CD4-positive, alpha-beta T cell treated with Interleukin-2 at 100 ng/mL for 4 hours (primary cell): ENCODE measurements at places on chromosomes 13 and 19.

DNA sequence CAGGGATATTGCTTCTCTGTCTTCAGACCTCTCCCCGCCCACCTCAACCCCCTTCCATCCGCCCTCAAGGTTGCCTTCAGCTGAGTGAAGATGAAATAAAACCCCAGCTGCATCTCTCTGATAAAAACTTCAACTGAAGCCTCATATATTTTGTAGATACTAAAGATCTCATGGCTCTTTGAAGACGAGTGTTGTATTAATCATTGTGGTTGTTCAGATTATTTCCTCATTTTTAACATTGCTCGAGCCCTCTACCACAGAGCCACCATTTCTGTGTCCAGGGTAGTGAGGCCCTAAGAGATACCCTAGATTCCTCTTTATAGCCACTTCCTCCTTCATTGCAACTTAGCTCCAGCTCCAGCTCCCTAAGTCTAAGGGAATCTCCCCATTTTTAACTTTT lies 312.8 kb upstream of the ZNF507 start:
- no peak for DNase-seq

- no peak for DNase-seq
Observed at GRCh38 chr13:40509876-40510275, 156.6 kb downstream of the FOXO1 start.

- no peak for DNase-seq
Observed at GRCh38 chr19:40360708-40361241, 12.3 kb downstream of the PLD3 start.

DNA sequence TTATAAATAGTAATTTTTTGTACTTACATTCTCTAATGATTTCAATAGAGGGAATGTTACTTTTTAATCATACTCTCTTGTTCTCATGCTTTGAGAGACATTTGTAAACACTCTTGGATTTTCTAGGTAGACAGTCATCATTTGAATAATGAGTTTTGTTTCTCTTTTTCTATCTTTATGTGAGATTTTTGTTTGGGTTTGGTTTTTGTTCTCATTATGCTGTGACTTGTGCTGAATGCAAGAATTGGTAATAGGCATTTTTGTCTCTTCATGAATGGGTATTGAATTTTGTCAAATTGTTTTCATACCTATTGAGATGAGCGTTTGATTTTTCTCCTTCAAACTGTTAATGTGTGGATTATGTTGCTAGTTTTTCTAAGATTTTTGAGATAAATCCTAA lies 56.8 kb upstream of the GPR183 start:
- no peak for DNase-seq

DNA sequence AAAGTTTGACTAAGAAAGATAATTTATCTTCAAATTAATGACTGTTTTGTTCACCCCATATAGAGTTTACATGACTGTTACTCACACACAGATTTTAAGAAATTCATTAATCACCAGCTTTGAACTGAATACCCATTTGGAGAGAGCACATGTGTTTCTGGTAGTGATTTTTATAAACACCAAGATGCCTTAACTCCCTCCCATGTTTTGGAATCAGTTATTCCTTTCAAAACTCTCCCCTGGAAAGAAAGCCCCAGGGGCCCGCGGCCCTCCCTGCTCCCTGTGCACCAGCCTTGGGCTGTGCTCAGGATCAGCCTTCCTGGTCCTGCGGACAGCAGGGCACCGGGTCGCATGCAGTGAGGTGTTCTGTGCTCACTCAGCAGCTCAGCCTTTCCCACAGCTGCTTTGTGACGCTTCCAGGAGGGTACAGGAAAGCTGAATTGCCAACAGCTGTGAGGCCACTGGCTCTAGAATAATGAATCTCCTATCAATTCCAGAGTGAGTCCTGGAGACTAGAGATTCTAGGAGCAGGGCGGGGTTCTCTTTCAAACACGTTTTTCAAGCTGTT lies 483.2 kb downstream of the EFNB2 start:
- no peak for DNase-seq

DNA sequence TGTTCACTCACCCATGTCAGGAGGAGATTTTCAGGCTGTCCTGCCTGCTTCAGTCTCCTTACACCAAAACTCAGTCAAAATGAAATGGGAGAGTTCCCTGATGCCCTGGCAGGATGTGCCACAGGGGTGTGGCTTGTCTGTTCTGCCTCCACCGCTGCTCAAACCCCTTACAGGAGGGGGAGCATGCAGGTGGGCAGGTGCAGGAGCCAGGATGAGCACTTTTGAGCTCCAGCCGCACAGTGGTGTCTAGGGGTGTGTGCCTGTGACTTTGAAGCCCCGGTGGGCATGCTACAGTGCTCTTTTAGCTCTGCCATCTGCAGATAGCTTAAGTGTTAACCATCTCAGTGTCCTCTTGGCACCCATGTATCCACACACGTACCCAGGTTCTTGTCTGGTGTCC lies 71.9 kb upstream of the IPO5 start:
- no peak for DNase-seq

DNA sequence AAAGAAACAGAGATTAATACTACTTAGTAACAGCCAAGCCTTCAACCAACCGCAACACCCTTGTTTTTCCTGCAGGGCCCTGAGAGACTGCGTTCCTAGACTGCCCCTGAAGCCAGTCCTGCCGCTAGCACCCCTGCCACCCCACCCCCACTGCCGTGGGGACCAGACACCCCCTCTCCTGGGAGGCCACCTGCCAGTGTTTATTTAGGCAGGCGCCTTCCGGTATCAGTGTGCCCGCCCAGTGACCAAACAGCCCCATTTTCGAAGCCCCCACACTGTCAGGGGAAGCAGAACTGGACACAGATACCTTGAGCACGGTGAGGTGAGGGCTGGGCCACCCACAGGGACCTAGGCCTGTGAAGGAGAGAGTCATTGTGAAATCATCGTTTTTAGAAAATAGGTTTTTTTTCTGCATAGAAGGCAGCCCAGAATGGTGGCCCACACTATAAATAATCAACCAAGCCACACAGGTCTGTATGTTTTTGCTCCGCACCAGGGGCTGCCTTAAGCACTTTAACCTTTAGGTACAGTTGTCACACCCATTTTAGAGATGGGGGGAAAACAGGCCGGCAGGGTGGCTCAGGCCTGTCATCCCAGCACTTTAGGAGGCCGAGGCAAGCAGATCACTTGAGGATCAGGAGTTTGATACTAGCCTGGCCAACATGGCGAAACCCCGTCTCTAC lies 3.5 kb upstream of the TLE5 start:
- DNase-seq = no peak

DNA sequence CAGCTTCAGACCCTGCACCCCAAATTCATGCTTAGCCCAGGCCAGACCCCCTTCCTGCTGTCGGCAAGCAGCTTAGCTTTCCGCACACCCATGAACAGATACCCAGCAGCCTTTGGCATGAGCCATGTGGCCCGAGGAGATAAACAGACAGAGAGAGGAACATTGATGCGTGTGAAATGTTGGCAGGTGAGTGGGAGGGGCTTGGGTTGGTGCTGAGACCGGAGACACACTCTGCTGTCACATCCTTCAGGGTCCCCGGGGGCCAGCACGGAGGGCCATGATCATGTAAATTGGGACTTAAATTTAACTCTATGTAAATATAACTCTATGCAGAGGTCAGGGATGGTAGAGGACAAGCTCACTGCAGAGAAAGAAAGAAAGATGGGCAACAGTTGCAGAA lies 1.5 kb downstream of the CD22 start:
- DNase-seq = no peak

DNA sequence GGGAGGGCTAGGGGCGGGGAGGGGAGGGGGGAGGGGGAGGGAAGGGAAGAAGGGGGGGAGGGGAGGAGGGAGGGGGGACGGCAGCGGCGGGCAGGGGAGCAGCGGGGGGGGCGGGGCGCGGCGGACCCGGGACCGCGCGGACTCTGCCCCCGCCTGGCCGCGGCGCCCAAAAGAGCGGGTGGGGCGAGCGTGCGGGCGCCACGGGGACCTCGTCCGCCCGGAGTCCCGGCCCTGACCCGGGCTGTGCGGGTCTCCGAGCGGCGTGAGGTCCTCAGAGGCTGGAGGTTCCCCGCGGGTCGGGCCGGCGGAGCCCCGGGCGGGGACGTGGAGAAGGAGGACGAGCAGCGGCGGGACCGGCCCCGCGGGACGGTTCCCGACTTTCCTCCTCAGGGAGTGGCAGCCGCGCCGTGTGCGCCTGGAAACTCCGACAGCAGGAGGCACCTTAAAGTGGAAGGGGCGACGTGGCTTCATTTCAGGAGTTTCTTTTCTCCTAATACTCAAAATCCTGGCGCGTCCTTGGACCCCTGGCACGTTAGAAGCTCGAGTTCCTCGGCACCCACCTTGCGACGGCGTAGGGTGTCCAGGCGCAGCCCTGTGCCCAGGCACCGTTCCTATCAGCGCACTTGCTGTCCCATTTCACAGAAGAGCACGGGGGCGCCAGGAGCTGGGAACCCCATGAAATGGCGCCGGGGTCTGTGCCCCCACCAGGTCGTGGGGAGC lies 518 bp upstream of the PLPP2 start:
- DNase-seq = no peak

DNA sequence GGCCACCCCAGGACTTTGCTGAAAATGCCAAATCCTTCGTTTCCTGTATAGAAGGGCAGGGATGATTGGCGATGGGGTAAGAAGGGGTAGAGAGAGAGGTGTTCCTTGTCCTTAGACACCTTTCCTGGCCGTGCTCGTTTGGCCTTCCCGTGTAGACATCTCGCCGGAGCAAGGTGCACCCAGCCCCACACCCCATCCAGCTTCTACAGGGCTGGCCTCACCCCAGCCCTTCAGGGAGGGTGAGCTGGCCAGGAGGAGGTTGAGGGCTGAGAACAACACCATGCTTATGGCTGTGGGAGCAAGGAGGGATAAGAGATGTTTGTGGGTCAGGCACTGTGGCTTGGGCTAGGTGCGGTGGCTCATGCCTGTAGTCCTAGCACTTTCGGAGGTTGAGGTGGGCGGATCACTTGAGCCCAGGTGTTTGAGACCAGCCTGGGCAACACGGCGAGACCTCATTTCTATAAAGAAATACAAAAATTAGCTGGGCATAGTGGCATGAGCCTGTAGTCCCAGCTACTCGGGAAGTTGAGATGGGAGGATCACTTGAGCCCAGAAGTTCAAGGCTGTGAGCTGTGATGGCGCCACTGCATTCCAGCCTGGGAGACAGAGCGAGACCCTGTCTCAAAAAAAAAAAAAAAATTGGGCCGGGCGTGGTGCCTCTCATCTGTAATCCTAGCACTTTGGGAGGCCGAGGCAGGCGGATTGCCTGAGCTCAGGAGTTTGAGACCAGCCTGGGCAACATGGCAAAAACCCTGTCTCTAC lies 15.5 kb downstream of the SMARCA4 start:
- no peak for DNase-seq

DNA sequence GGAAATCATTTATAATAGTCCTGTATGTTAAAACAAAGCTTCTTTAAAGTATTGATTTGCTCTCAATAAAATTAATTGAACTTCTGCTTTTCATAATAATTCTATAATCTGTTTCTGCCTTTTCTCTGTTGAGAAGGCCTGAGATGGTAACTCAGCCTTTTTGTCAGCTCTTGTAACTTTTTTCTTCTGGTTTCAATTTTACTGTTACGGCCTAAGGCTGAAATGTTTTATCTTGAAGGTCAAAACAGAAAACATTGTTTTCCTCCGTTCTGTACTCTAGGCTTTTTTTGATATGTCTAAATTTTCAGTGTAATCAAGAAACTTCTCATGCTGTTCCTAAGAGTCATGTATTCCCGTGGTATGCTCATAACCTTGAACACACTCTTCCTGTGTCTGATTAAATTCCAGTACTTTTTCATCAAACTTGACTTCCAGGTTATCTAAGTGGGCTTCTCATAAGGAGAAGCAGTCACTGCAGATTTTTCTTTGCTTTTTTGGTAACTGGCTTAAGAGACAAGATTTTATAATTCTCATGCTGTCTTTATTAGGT lies 7.6 kb upstream of the NAXD start:
- DNase-seq = no peak

GRCh38 chr13:27455331-27455855 lies 5.0 kb upstream of the MTIF3 start:
- DNase-seq = no peak

DNA sequence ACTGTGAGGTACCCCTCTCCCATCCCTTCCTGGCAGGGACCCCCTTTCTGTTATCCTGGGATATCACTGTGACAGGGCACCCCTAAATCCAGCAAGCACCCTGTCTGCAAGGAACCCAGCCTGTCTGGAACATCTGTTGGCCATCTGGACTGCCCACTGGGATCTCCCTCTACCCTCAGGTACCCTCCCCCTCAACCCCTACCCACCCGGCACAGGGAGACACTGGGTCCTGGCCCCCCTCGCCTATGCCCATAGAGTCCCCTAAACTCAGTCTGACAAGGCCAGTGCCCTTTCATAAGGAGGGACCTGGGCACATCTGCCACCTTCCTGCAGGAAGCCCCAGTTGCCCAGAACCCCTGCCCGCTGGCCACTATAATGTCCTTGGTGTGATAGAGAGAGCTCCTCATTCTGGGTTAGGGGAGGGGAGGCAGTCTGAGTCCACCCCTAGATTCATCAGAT lies 2.8 kb upstream of the SLC27A5 start:
- DNase-seq = no peak

- no peak for DNase-seq
Observed at GRCh38 chr13:75391432-75392100, 90.4 kb downstream of the TBC1D4 start.

GRCh38 chr13:67416047-67416925 lies 186.2 kb upstream of the PCDH9 start:
- no peak for DNase-seq

- DNase-seq = no peak
Observed at GRCh38 chr13:77456271-77456670, 79.2 kb upstream of the SCEL start.

DNA sequence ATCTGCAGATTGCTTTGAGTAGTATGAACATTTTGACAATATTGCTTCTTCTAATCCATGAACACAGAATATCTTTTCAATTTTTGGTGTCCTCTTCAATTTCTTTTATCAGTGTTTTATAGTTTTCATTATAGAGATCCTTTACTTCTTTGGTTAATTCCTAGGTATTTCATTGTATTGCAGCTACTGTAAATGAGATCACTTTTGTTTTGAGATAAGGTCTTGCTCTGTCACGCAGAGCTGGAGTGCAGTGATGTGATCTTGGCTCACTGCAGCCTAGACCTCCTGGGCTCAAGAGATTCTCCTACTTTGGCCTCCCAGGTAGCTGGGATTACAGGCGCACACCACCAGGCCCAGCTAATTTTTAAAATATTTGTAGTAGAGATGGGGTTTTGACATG lies 9.8 kb downstream of the CYP2A7 start:
- no peak for DNase-seq

DNA sequence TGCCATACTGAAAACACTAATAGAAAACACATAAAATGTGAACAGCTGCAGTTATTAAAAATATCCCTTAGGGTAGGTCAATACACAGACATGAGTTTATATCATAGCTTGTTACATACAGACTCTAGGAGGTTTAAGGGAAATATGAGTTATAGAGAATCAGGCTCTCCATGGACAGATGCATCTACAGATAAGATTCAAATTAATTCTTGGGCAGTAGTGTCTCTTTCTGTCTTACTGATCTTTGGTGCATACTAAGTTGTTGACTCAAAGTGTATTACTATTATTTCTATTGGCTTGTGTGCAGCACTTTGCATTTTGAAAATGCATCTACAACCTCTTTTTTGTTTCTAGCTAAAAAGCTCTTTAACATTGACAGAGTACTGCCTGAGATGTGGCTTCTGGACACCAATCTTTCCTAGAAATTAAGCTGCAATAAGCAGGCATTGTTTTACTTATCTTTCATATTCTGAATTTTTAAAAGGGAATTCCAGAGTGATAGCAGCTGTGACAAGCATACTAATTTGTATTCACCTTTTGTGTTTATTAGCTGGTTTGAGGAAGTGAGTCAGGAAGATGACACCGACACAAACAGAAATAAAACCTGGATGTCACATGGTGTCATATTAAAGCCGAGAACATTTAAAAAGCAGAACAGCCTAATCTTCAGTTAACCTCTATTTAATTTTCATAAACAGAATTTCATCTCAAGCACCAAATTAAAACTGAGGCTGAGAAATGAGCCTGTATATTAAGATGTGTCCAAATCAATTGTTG lies 399.0 kb downstream of the PCDH9 start:
- no peak for DNase-seq
